ENCODE measurements at places on chromosomes 1 and 21.

DNA sequence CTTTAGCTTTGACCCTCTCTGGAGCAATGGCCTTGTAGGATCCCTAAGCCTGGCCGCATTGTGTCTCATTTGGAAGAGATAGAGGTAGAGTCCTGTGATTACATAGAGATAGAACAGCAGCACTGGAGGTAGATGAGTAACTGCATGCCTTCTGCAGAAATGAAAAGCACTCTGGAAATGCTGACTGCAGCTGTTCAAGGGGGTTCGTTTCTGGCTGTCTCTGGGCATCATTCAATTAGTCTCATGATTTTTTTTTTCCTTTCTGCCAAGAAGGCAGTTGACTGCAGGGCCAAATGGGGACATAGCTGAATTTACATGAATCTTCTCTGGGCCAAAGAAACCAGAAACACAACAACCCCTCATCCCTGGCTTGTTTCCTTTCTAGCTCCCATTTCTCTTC is 28.1 kb upstream of the SNX27 start:
- H3K27me3 ChIP-seq, result no peaks in the 10 kb centered on the region
- DNase-seq, result no peak
- H3K4me1 ChIP-seq, result peaks cover 11% of the 10 kb centered on the region
- peaks cover 5% of the 10 kb centered on the region for H3K36me3 ChIP-seq
- H3K27ac ChIP-seq, result no peak overlapping the region
- H3K4me3 ChIP-seq, result no peak overlapping the region

- DNase-seq, result no peak
- no peaks in the 10 kb centered on the region for H3K27me3 ChIP-seq
- H3K36me3 ChIP-seq, result no peaks in the 10 kb centered on the region
- H3K4me3 ChIP-seq, result no peak overlapping the region
Observed at GRCh38 chr1:216907100-216907499, 183.9 kb upstream of the ESRRG start.

DNA sequence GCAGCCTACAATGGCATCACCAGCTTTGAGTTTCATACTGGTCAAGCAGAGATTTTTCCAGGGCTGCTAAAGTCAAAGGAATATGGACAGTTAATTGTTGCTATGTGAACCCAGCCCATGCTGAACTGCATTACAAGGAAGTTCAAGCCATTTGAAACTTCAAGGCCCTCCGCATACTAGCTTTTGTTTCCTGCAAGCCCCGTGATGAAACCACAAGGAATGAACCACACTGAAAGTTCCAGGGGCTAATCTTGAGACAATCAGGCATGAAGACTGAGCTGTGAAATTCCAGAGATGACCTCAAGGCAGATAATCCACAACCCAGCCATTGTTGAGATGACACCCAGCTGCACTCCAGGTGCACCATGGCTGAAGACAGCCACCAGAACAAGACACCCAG is 180.8 kb downstream of the C1orf21 start:
- no peaks in the 10 kb centered on the region for H3K27me3 ChIP-seq
- no peaks in the 10 kb centered on the region for H3K36me3 ChIP-seq
- peaks cover 15% of the 10 kb centered on the region for H3K4me1 ChIP-seq
- DNase-seq, result no peak
- no peak overlapping the region for H3K27ac ChIP-seq

- H3K4me3 ChIP-seq, result peak overlapping the region; percentile 51
- peak; percentile 36 for DNase-seq
- H3K27me3 ChIP-seq, result peaks cover 21% of the 10 kb centered on the region
- peak overlapping the region; percentile 71 for H3K27ac ChIP-seq
- H3K4me1 ChIP-seq, result peaks cover 24% of the 10 kb centered on the region
- H3K36me3 ChIP-seq, result no peaks in the 10 kb centered on the region
Observed at GRCh38 chr1:25922056-25922970, 16.1 kb upstream of the STMN1 start.

- no peak overlapping the region for H3K4me3 ChIP-seq
- H3K27ac ChIP-seq, result no peak overlapping the region
- no peak for DNase-seq
- no peaks in the 10 kb centered on the region for H3K27me3 ChIP-seq
Observed at GRCh38 chr1:92756537-92756936, 28.4 kb downstream of the EVI5 start.

- H3K4me1 ChIP-seq, result peaks cover 3% of the 10 kb centered on the region
- no peak overlapping the region for H3K4me3 ChIP-seq
- DNase-seq, result no peak
- H3K27ac ChIP-seq, result peak overlapping the region; percentile 95
- no peaks in the 10 kb centered on the region for H3K27me3 ChIP-seq
- no peaks in the 10 kb centered on the region for H3K36me3 ChIP-seq
Observed at GRCh38 chr1:201511396-201511940, 4.5 kb upstream of the CSRP1 start.

DNA sequence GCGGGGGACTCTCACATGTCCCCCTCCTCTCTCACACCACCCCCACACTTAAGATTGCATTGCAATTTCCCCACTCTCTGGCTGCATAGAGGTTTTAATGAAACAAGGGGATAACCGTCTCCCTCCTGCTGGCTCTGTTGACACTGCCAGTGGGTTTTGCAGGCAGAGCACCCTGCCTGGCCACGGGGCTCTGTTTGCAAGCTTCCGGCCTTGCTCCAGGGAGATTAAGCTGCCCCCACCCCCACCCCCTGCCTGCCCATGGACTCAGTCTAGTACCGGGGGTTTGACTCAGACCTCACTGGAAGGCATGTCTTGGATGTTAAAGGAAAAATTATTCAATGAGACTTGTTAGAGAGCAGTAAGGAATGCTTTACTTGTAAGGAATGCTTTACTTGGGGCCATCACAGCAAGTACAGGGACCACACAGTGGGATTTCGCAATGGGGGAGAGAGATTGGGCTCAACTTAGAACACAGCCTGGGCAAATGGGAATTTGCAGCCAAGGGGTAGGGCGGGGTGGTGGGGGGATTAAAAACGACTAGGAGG is 101.0 kb downstream of the AJAP1 start:
- no peaks in the 10 kb centered on the region for H3K36me3 ChIP-seq
- no peak overlapping the region for H3K27ac ChIP-seq
- H3K4me3 ChIP-seq, result no peak overlapping the region
- no peak for DNase-seq

GRCh38 chr1:32771561-32772280 is 45.4 kb downstream of the YARS1 start:
- H3K4me1 ChIP-seq, result peaks cover 12% of the 10 kb centered on the region
- H3K27me3 ChIP-seq, result no peaks in the 10 kb centered on the region
- no peak overlapping the region for H3K4me3 ChIP-seq
- H3K27ac ChIP-seq, result no peak overlapping the region
- no peak for DNase-seq

GRCh38 chr1:184031409-184032107 is 6.0 kb downstream of the COLGALT2 start:
- H3K27ac ChIP-seq, result no peak overlapping the region
- peaks cover 11% of the 10 kb centered on the region for H3K4me1 ChIP-seq
- DNase-seq, result no peak
- no peaks in the 10 kb centered on the region for H3K36me3 ChIP-seq

DNA sequence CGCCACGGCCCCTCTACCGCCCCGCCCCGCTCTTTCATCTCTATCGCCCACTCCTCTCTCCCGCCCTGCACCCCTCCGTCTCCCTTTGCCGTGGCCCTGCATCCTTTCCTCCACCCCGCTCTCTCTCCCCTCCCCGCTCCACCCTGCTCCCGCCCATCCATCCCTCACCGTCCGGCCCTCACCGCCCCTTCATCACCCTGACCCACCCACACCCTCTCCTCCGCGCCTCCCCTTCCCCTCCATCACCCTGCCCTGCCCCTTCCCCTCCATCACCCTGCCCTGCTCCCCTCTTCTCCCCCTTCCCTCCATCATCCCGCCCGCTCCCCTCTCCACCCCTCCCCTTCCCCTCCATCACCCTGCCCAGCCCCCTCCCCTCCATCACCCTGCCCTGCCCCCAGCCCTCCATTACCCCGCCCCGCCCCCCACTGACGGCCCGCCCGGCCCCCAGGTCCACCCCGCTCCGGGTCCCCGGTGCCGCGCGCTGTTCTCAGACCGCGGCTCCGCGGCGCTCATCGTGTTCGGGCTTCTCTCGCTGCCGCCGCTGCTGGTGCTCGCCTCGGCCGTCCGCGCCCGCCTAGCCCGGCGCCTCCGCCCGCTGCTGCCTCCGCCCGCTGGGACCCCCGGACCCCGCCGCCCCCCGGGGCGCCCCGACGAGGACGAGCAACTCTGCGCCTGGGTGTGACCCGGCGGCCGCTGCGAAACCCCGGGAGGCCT is 6.2 kb upstream of the ANKRD65 start:
- no peaks in the 10 kb centered on the region for H3K36me3 ChIP-seq
- no peak for DNase-seq
- peak overlapping the region; percentile 74 for H3K27ac ChIP-seq

GRCh38 chr1:109689844-109690405 is 2.3 kb downstream of the GSTM1 start:
- no peaks in the 10 kb centered on the region for H3K4me1 ChIP-seq
- no peaks in the 10 kb centered on the region for H3K36me3 ChIP-seq
- no peak overlapping the region for H3K27ac ChIP-seq
- no peaks in the 10 kb centered on the region for H3K27me3 ChIP-seq
- H3K4me3 ChIP-seq, result no peak overlapping the region
- DNase-seq, result no peak

GRCh38 chr1:118210051-118210722 is 25.2 kb upstream of the SPAG17 start:
- no peak for DNase-seq
- H3K27me3 ChIP-seq, result no peaks in the 10 kb centered on the region
- no peaks in the 10 kb centered on the region for H3K36me3 ChIP-seq
- H3K4me1 ChIP-seq, result no peaks in the 10 kb centered on the region
- H3K27ac ChIP-seq, result no peak overlapping the region

DNA sequence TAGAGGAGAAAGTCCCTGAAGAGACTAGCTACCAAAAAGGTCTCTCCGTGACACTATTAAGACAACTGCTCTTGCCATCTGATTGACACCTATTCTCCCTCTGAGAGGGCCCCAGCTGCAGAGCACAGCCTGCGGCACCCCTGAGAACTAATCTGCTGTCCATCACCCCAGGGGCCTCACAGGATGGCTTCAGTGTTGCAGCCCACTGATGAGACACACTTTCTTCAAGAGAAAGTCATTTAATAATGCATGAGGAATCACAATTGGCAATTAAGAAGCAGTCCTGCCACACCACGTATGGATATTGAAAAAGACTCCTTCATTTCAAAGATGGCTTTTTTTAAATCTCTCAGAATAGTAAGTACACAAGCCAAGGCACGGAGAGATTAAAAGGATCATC is 48.9 kb downstream of the CAPN8 start:
- no peaks in the 10 kb centered on the region for H3K36me3 ChIP-seq
- DNase-seq, result no peak
- H3K27me3 ChIP-seq, result no peaks in the 10 kb centered on the region
- no peaks in the 10 kb centered on the region for H3K4me1 ChIP-seq
- no peak overlapping the region for H3K4me3 ChIP-seq
- no peak overlapping the region for H3K27ac ChIP-seq

GRCh38 chr1:219666242-219666641 is 53.3 kb upstream of the ZC3H11B start:
- no peak for DNase-seq
- H3K4me1 ChIP-seq, result no peaks in the 10 kb centered on the region
- H3K27ac ChIP-seq, result no peak overlapping the region
- H3K27me3 ChIP-seq, result no peaks in the 10 kb centered on the region
- H3K4me3 ChIP-seq, result no peak overlapping the region

GRCh38 chr1:155957411-155957915 is 16.0 kb downstream of the RXFP4 start:
- DNase-seq, result no peak
- H3K27me3 ChIP-seq, result no peaks in the 10 kb centered on the region
- no peak overlapping the region for H3K27ac ChIP-seq
- no peak overlapping the region for H3K4me3 ChIP-seq
- H3K4me1 ChIP-seq, result peaks cover 1% of the 10 kb centered on the region
- no peaks in the 10 kb centered on the region for H3K36me3 ChIP-seq

- no peaks in the 10 kb centered on the region for H3K4me1 ChIP-seq
- no peaks in the 10 kb centered on the region for H3K36me3 ChIP-seq
- no peaks in the 10 kb centered on the region for H3K27me3 ChIP-seq
- DNase-seq, result no peak
- H3K27ac ChIP-seq, result no peak overlapping the region
- no peak overlapping the region for H3K4me3 ChIP-seq
Observed at GRCh38 chr1:232538224-232538942, 91.5 kb downstream of the SIPA1L2 start.

- H3K4me3 ChIP-seq, result no peak overlapping the region
- H3K27me3 ChIP-seq, result no peaks in the 10 kb centered on the region
- H3K36me3 ChIP-seq, result no peaks in the 10 kb centered on the region
- no peak overlapping the region for H3K27ac ChIP-seq
- no peaks in the 10 kb centered on the region for H3K4me1 ChIP-seq
Observed at GRCh38 chr1:171610385-171610784, 11.7 kb upstream of the MYOCOS start.

DNA sequence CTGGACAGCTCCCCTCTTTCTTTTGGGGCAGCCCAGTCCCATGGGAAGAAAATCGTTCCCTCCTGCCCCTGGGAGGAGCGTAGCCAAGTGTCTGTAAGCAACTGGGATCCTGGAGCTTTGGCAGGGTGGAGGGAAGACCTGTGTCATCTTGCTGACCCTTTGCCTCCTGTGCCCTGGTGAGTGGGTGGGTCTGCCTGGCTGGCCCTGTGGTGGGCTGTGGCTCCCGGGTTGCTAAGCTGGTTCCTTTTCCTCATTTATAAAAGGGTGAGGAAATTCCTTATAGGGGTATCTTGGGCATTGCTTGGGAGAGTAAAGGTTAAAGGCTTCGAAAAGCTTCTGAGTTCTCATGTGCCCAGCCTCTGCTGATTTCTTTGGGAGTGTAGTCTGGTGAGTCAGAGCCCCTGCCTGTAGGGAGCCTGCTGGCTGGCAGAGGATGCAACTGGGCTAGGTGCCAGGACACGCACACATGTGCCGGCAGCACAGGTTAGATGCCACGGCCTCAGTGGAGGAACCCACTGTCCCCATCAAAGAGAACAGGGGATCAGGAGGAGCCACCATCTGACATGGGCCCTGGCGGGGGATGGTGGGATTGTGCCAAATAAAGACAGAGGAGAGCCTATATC is 85.2 kb downstream of the ARHGEF10L start:
- no peaks in the 10 kb centered on the region for H3K36me3 ChIP-seq
- H3K27ac ChIP-seq, result no peak overlapping the region
- no peaks in the 10 kb centered on the region for H3K27me3 ChIP-seq

DNA sequence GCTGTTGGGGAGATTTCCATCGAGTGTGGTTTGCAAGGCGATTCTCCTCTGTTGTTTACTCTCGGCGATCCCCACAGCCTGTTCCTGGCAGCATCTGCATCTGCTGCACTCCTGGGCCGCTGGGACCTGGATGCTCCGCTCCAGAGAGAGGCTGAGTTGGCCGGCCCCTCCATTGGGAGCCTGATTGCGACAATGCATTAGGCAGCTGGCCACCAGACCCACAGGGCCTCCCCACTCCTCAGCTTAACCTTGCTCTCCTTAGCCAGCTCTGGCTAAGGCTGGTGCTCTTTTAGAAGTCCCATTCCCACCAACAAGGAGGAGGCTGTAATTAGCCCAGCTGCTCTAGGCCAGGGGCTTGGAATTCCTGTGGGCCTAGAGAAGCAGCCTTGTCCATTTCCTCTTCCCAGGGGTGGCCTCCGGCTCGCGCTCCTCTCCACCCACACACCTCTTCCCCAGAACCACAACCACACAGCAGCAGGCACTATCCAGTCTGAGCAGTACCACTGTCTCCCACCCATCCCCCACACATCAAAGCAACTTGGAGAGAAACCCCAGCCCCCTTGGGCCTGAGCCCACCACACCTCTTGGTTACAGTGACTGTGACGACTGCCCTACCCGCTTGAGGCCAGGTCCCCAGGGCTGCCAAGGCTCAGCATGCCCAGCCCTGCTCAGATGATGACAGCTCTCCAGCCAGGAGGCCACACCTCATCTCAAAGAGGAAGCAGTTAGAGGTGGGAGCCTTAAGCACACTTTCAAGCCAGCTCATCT is 193.8 kb upstream of the EDN2 start:
- peak overlapping the region; percentile 19 for H3K27ac ChIP-seq
- H3K27me3 ChIP-seq, result no peaks in the 10 kb centered on the region
- no peaks in the 10 kb centered on the region for H3K36me3 ChIP-seq
- no peak for DNase-seq
- peaks cover 9% of the 10 kb centered on the region for H3K4me1 ChIP-seq
